Activated naive CD4-positive, alpha-beta T cell treated with anti-CD3 and anti-CD28 coated beads, Interleukin-2, amount 50 U/mL, for 72 hours (primary cell): ENCODE measurements at places on chromosomes 7 and 10.

- no peak for DNase-seq
These were observed 847.3 kb downstream of the NRG3 start for GRCh38 chr10:82722273-82722672.

GRCh38 chr7:142790555-142790954, 19.8 kb downstream of the PRSS2 start:
- DNase-seq: no peak

GRCh38 chr10:113386005-113386404, 166.8 kb upstream of the HABP2 start:
- no peak for DNase-seq

DNA sequence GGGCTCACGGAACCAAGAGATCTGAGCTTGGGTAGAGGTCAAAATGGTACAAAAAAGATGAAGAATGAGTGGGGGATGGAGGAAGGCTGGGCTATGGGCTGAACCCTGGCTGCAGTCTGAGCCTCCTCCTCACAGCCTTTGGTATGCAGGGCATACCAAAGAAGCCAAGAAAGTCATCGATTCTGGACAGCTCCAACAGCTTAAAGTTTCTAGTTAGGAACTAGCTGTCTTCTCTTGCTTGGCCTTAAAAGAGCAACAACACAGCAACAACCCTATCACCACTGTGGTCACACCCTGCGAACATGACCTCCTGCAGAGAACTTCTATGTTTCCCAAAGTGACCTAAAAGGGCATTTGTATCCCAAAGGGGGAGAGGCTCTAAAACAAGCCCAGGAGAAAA, 126.1 kb upstream of the EFCAB10 start:
- DNase-seq: no peak

DNA sequence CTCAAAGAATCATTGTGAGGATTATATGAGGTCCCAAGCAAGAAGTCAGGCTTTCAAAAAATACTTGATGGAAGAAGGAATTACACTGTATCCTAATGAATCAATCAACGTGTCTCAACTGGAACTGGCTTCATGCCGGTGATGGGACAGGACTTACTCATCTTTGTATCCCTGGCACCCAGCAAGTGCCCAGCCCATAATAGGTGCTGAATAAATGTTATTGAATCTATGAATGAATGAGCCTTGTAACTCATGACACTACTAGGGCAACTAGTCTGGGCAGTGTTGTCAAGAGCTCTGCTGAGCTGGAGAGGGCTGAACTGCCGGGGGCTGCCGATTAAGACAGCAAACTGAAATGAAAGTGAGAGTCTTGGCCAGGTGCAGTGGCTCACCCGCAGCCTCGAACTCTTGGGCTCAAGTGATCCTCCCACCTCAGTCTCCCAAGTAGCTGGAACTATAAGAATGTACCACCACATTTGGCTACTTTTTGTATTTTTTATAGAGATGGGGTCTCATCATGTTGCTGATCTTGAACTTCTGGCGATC, 87.2 kb upstream of the KIF5B start:
- DNase-seq: no peak

DNA sequence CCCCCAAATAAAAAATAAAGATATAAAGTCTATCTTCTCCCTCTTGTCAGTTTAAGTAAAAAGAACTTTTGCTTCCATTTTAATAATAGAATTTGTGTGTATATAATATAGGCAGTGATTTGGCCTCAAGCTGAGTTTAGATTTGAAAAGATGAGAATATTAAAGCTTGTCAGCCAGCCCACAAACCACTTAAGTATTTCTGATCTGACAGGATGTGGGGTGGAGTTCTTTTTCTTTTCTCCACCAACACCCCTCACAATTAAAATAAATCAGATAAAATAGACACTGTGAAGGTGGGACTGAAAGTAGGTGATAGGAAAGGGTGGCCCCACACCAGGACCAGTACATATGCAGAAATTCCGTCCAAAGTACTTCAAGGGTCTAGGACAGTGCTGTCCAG, 714.1 kb downstream of the AUTS2 start:
- no peak for DNase-seq

- no peak for DNase-seq
These were observed 23.6 kb downstream of the PITRM1 start for GRCh38 chr10:3148994-3149393.

- no peak for DNase-seq
These were observed 34.1 kb downstream of the CHST3 start for GRCh38 chr10:71998119-71998839.

GRCh38 chr7:102111061-102112041, 175.3 kb upstream of the SH2B2 start:
- no peak for DNase-seq

- no peak for DNase-seq
These were observed 107.3 kb upstream of the PDCD4 start for GRCh38 chr10:110764378-110764777.

DNA sequence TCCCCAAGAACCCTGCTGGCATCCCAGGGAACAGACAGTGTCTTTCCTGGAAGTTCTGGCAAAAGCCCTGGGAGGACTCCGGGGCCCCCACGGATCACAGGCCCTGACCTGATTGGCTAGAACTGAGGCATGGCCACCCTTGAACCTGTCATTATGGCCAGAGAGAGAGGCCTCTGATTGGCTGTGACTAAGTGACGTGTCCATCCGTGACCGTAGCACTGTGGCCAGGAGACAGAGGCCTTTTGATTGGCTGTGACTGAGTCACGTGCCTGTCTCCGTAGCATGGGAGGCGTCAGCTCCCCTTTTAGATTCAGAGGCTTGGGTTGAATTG, 163.8 kb downstream of the RGS10 start:
- no peak for DNase-seq

GRCh38 chr10:63591600-63592379, 70.6 kb downstream of the REEP3 start:
- DNase-seq: no peak

- no peak for DNase-seq
These were observed 173.5 kb downstream of the KCNMA1 start for GRCh38 chr10:77463967-77464745.

GRCh38 chr7:143331179-143331801, 15.4 kb downstream of the CLCN1 start:
- no peak for DNase-seq

GRCh38 chr7:75716992-75717626, 21.6 kb downstream of the HIP1 start:
- no peak for DNase-seq

DNA sequence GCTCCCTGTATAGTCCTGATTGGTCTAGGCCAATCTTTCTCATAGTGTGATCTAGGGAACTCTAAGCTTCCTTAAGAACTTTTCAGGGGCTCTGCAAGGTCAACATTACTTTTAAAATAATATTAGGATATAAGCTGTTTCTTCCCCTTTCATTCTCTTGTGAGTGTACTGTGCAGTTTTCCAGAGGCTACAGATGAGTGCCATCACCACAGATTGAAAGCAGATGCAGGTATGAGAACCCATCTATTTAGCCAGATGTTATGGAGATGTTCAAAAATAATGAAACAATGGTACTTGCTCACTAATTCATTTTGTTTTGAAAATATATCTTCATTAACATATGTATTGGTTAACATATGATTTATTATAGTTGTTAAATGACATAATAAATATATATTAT, 169.2 kb upstream of the SEMA3A start:
- no peak for DNase-seq

GRCh38 chr10:70120417-70120816, 12.2 kb downstream of the AIFM2 start:
- DNase-seq: no peak

GRCh38 chr10:115049960-115050359, 43.2 kb upstream of the ATRNL1 start:
- DNase-seq: no peak

GRCh38 chr10:96324447-96324846, 20.2 kb downstream of the DNTT start:
- no peak for DNase-seq

DNA sequence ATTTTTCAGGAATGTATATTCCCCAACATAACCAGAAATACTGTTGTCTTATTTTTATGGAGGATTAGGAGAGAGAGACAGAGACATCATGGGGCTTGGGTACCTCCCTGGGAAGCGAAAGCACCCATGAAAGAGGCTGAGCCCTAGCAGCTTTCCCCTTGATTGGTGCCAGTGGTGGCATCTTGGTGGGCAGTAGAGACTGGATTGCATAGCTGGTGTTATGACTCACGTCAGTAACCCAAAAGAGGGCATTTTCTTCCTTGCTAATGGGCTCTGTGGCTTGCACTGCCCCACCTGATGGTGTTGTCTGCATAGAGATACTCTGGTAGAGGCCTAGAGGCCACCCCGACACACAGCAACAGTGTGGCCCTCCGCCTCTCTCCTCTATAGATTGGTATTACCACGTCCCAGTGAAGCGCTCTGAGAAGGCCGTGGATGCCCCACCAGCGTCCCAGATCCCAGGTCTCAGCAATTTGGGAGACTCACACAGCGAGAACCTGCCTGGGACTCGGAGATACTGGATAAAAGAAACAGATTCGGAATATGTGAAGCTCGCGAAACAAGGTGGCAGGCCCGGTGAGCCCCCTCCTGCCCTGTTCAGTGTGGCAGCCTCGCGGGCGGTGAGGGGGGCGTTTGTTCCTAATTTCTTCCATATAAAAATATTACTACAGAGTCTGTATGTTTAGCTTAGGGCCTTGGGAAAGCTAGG, 5.8 kb downstream of the C7orf57 start:
- DNase-seq: no peak

- DNase-seq: no peak
These were observed 18.3 kb downstream of the FZD9 start for GRCh38 chr7:73451780-73452398.
